ENCODE measurements at places on chromosomes 6 and 20.

GRCh38 chr6:150243620-150244314, 100.9 kb downstream of the PPP1R14C start:
- DNase-seq = no peak

- DNase-seq = no peak
These were observed 114.9 kb downstream of the AKAP7 start for GRCh38 chr6:131250122-131250521.

DNA sequence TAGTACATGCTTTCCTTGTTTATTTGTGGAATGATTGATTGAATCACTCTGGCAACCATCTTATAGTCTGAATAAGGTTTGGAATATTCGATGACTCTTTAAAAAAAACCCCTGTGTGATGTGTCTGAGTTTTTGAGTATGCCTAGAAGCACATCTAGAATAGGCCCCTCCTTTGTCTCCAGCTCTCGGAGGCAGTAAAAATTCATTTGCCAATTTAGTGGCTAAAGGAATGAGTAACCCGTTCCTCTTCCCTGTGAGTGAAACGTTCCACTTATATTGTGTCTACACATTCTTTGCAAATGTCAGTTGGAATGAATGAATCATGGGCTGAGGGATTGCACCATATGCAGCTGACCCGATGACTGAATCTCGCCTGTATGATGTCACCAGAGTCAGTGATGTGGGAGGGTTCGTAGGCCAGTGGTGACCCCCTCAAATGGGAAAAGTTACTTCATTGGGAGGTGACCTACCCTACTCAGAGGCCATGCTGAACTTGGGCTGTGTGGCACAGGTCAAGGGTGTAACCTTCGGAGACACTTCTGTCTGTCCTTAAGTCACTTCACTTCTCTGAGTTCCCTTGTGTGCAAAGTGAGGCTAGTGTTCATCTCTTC, 21.6 kb downstream of the MOCS3 start:
- DNase-seq = no peak

- DNase-seq = no peak
These were observed 28.0 kb upstream of the ELOVL5 start for GRCh38 chr6:53376661-53377226.

GRCh38 chr6:168961264-168961656, 292.4 kb downstream of the THBS2 start:
- no peak for DNase-seq

GRCh38 chr20:25081065-25081729, 744 bp downstream of the VSX1 start:
- no peak for DNase-seq

DNA sequence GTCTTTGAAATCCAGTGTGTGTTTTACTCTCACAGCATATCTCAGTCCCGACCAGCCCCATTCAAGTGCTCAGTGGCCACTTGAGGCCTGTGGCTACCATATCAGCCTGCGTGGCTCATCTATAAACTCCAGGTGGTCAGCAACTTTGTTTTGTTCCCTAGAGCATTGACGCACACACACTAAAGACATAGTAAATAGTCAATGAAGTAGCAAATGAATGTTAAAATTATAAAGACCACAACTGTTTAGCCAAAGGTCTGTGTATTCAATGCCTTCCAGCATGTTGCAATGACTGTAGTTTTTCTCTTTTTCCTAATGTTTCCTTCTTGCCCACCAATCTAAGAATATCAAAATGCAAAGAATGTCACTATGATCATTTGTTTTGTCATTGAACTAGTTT, 238.2 kb upstream of the ZNF217 start:
- DNase-seq = no peak

DNA sequence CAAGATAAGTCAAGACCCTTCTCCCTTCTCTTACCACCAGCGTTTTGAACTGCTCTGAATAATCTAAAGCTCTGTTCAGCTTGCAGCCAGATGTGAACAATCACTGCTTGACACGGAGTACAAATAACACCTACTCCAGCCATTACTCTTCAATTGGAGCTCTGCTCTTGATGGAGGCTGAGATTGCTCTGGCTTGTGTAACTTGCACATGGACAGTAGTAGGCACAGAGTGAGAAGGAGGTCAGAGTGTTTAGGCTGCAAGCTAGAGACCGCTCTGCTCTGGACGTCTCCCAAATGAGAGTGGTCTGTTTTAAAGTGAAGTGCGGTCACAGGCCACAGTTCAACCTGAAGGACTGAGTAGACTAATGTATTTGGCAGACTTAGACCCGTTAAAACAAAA, 158.3 kb downstream of the HDGFL1 start:
- DNase-seq = no peak

GRCh38 chr20:59087829-59088433, 45.3 kb upstream of the PRELID3B start:
- DNase-seq = peak; percentile 85
